ENCODE measurements at places on chromosomes 1 and 21. TPM values are rescaled to one million over a fixed set of nuclear protein-coding genes. Genes with fewer than 3 reads are reported as not detected.

DNA sequence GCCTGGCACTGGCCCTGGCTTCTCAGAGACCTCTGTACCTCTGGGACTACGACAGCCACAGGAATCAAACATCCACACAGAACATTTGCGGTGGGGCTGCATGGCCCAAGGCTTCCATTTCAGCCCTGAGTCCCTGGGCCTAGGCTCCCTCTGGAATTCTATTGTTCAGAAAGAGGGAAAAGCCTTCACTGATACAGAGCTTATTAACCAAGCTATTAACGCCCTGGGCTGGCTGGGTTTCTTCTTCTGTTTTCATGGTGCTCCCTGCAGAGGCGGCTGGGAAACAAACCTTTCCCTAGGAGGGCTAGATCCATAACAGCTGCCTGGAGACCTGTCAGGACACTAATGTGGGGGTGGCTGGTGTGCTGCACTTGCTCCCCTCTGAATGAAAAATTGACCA is 88.2 kb downstream of the KAZN start:
- no peak overlapping the region for H3K27ac ChIP-seq
- no peaks in the 10 kb centered on the region for H3K36me3 ChIP-seq
- no peak overlapping the region for H3K4me3 ChIP-seq

The PIK3CD gene
- 233 TPM for total RNA-seq

DNA sequence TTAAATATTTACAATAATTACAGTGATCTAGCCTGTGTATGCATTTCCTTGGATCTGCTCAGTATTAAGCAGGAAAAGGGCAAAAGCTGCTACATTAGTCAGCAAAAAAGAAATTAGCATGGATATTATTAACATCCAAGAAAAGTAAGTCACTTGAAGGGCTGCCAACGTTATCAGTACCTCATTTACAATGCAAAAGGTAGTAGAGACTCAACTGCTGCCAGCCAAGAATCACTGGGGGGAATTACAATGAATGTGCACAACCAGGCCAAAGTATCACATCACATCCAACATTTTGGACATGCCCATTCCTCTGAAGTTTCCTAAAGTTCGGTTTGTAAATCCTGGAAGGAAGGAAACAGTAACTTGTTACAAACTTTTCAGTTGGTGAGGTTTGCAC is 1.9 kb downstream of the CNN3 start:
- no peak overlapping the region for H3K27ac ChIP-seq
- peaks cover 42% of the 10 kb centered on the region for H3K27me3 ChIP-seq
- H3K36me3 ChIP-seq = no peaks in the 10 kb centered on the region
- H3K4me1 ChIP-seq = peaks cover 10% of the 10 kb centered on the region

The STPG1 gene
- 3.8 TPM for total RNA-seq

DNA sequence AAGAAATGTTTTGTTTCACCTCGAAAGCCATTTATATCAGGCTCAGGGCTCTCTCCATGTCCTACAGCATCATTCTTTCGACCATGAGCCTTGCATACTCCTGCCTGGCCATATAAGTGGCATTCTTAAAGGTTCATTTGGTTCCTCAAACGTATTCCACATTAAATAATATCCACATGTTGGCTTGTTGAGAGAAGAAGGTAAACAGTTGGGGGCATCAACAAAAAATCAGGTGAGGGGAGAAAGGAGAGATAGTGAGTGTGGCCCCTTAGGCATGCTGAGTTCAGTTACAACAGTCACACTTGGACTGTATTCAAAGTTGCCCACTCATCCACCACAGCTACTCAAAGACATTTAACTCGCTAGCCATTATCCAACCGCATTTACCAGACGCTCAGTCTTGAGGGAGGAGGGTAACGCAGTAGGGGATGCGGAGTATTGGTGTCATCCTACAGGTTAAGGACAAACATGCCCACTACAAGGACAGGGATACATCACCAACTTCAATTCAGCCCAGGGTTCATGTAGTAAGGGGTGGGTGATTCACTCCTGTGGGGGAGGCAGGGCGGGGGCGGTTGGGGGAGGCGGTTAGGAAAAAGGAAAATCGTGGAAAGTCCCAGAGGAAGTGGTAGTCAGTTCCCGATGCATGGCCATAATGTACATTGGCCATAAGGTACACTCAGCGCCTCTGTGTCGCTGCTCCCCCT is 1.4 kb downstream of the ZNF697 start:
- H3K4me3 ChIP-seq = peak overlapping the region; percentile 88
- no peak for DNase-seq
- peaks cover 29% of the 10 kb centered on the region for H3K4me1 ChIP-seq
- peaks cover 76% of the 10 kb centered on the region for H3K27me3 ChIP-seq
- peak overlapping the region; percentile 23 for H3K27ac ChIP-seq

- peaks cover 31% of the 10 kb centered on the region for H3K27me3 ChIP-seq
- H3K4me3 ChIP-seq = peak overlapping the region; percentile 38
- no peaks in the 10 kb centered on the region for H3K36me3 ChIP-seq
Measured at GRCh38 chr1:159827549-159827948, 876 bp downstream of the SLAMF8 start.

- peaks cover 25% of the 10 kb centered on the region for H3K4me1 ChIP-seq
- H3K36me3 ChIP-seq = peaks cover 48% of the 10 kb centered on the region
- DNase-seq = no peak
- peak overlapping the region; percentile 49 for H3K4me3 ChIP-seq
- peak overlapping the region; percentile 6 for H3K27ac ChIP-seq
Measured at GRCh38 chr21:44374601-44375280, 21.3 kb downstream of the TRPM2 start.

DNA sequence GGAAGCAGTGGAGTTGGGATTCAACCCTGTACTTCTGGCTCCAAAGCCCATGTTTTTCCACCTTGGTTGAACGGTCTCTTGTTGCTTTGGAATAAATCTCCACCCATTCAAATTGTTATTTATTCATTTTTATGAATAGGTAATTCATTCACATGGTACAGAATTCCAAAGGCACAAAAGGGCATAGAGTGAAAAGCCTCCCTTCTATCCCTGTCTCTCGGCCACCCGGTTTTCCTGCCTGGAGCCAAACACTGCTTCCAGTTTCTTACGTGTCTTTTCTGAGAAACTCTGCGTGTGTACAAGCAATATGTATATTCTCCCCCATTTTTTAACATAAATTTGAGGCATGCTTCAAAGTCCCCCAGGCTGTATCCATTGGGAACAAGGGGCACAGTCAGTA is 3.9 kb downstream of the EXTL1 start:
- H3K27me3 ChIP-seq = peaks cover 6% of the 10 kb centered on the region
- DNase-seq = no peak
- peaks cover 6% of the 10 kb centered on the region for H3K4me1 ChIP-seq
- no peaks in the 10 kb centered on the region for H3K36me3 ChIP-seq
- H3K4me3 ChIP-seq = no peak overlapping the region

DNA sequence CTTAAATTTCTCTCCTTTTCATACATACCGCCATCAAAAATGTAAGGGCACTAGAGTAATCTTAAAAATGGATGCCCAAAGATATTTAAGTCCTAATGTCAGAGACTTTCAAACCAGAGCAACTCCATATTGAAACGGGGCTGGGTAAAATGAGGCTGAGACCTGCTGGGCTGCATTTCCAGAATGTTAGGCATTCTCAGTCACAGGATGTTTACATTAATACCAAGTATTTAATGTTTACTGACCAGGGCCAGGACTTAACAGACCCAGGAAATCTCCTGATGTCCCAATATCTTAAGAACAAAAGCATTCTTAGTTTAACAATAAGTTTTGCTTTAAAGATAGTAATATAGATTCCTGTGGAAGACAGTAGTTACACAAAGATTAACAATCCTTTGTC is 563.9 kb upstream of the BEND5 start:
- no peaks in the 10 kb centered on the region for H3K4me1 ChIP-seq
- no peak for DNase-seq
- no peak overlapping the region for H3K4me3 ChIP-seq
- H3K36me3 ChIP-seq = no peaks in the 10 kb centered on the region

The SPAG17 gene
- not detected for total RNA-seq

Data from activated CD4-positive, alpha-beta T cell treated with anti-CD3 and anti-CD28 coated beads, Interleukin-2, amount 10 ng/mL, durations not matched to agents 24 days and 14 days (primary cell).